NCI-H2029 treated with DMSO at 0.1 percent for 48 hours (cell line): ENCODE measurements at places on chromosomes 12 and 14.

GRCh38 chr12:12612358-12612757 is 682 bp downstream of the CREBL2 start:
- DNase-seq: peak; percentile 50

DNA sequence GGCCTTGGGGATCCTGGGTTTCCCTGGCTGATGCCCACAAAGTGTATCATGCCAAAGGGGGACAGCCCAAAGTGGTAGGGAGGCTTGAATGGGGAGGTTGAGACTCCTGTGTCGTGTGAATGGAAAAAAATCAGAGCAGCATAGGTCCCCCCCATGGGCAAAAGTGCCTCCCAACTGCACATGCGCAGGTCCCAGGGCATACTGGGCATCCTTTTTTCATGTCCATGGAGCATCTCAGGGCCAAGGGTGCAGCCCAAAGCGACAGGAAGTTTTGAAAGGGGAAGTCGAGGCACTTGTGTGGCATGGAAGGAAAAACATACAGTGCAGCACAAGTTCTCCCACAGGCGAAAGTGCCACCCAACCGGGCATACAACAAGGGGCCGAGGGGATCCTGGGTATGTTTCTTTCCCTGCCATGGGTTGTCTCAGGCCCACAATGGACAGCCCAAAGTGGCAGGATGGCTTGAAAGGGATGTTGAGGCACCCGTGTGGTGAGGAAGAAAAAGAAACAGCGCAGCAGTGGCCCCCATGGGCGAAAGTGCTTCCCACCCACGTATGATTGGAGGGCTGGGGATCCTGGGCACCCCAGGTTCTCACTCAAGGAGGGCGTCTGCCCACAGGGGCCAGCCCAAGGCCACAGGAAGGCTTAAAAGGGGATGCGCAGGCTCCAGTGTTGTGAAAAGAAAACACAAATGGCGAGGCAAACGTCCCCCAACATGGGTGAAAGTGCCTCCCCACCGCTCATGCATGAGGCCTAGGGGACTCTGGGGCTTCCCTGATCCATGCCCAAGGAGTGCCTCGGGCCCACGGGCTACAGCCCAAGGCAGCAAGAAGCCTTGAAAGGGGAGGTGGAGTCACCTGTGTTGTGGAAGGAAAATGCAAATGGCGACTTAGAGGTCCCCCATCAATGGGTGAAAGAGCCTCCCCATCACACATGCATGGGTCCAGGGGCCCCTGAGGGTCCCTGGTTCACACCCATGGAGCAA is 573.7 kb downstream of the ALG10 start:
- no peak for DNase-seq

DNA sequence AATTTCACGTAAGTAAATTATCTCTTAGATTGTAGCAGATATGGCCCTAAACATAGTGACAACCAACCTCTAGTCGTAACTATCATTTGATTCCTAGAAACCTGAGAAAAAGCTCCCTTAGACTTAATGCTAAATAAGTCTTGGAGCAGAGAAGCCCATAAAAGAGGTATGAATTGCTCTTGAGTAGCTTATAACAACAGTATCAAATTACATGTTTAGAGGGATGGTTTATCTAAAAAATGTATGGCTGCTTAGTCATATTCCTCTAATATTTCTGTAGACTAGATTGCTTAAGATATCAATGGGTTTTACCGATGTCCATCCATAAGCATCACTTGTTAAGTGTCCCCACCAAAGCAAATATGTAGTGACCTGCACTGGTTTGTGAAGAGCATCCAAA is 259.7 kb downstream of the NELL2 start:
- no peak for DNase-seq

GRCh38 chr12:67786086-67786485 is 137.5 kb downstream of the DYRK2 start:
- DNase-seq: no peak

- no peak for DNase-seq
These were observed 36.9 kb downstream of the MAPK1IP1L start for GRCh38 chr14:55088356-55088755.

GRCh38 chr14:79265366-79265946 is 945.8 kb downstream of the DIO2 start:
- no peak for DNase-seq

DNA sequence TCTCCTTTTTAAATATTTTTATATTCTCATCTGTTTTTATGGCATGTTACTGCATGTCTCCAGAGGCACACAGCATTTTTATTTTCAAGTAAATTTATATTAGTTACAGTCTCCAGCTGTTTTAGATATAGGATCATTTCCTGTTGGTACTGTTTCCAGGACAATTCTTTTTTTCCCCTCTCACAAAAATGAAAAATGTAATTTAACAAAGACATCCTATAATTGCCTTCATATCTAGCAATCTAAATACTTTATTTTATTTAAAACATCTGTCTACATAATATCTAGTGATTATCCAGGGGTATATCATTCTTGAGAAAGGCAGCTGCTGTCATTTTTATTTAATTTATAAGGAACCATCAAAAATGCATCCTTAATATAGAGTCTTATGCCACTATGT is 272.4 kb upstream of the NPAS3 start:
- DNase-seq: no peak

DNA sequence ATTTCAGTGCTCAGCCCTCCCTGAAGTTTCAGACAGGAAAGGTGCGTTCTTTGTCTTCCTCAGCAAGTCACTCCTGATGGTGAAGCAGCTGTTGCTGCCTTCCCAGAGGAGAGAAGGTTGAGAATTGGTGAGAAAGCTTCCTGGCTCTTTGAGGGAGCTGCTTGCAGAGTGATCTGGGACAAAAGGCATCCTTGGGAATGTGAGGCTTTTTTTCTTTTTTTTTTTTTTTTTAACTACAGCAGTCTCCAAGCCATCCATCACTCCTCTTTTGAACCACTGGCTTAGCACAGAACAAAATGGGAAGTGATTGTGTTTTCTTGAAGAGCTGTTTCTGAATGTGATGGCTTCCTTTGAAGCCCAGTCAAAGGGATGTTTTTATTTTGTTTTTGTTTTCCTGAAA is 120.4 kb upstream of the LRIG3 start:
- DNase-seq: no peak

DNA sequence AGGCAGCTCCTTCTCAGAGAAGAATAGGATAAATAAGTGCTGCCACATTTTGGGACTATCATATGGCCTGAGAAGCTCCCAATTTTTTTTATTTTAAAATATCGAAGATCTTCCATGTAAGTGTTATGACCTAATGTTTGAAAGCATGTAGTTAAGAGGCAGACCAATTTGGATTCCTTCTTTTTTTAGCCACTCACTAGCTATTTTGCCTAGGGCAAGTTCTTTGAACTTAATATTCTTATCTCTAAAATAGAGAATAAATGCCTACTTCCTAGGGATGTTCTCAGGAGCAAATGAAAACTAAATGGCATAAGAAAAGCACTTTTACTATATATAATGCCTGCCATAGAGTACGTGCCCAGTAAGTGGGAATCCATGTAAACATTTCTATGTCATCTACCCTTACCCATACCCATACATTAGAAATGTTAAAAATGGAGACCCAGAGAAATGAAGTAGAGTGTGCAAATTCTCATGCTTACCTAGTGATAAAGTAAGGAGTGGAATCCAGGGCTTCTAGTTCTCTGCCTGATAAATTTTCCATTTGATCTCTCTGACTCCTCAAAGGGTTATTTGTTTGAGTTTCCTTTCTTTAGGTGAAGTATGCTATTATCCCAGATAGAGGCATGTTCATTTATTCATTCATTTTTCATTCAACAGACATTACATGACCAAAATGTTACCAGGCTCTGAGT is 148.3 kb downstream of the TGFB3 start:
- DNase-seq: no peak

DNA sequence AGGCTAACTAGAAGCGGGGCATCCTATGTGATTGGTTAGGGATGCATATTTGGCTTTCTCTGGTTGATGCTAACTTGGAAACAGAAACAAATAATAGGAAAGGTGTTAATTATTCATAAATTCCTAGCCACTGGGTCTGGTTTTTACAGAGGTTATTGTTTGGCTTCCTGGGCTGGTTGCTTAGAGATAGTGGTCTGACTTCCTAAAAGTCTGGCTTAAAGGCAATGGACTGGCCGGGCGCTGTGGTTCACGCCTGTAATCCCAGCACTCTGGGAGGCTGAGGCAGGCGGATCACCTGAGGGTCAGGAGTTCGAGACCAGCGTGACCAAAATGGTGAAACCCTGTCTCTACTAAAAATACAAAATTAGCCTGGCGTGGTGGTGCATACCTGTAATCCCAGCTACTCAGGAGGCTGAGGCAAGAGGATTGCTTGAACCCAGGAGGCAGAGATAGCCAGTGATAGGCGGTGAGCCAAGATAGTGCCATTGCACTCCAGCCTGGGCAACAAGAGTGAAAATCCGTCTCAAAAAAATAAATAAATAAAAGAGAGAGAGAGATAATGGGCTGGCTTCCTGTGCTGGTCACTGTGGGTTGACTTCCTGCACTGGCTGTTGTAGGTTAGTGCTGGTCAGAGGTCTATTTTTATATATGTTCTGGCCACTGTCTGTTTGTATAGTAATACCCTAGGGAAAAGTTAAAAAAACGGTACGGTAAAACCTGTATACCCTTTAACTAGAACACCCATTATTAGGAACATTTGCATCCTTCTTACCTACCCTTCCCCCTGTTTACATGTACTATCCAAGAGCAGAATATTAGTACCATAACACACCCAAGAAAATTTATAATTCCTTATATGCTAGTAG is 24.1 kb downstream of the OR6S1 start:
- DNase-seq: no peak

- no peak for DNase-seq
These were observed 14.4 kb downstream of the OXA1L start for GRCh38 chr14:22780941-22781300.

DNA sequence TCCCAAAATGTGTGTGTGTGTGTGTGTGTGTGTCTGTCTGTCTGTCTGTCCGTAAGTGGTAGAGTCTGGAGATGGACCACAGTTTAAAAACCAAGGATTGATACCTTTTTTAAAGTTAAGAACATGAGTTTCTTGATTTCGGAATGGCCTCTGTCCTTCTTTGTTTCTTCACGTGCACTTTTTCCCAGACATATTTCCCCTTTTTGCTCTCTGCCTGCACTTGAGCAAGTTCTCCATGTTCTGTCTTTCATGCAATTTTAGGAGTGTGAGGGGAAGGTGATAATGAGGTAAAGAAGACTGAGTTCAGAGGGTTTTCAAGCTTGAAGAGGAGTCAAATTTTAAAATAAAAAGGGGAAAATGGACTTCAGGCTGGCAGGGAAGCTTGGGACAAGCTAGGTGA is 12.7 kb downstream of the OLR1 start:
- no peak for DNase-seq

DNA sequence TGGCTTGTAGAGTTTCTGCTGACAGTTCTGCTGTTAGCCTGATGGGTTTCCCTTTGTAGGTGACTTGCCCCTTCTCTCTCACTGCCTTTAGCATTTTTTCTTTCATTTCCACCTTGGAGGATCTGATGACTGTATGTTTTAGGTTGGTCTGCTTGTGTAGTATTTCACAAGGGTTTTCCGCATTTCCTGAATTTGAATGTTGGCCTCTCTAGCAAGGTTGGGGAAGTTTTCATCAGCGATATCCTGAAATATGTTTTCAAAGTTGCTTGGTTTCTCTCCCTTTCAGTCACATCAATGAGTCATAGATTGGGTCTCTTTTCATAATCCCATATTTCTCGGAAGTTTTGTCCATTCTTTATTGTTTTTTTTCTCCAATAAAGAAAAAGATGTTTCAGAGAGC is 11.4 kb downstream of the NOPCHAP1 start:
- DNase-seq: no peak

- DNase-seq: no peak
These were observed 482.8 kb downstream of the MED13L start for GRCh38 chr12:115794659-115795081.

- peak; percentile 34 for DNase-seq
These were observed 229.4 kb downstream of the ERC1 start for GRCh38 chr12:1220127-1221092.

DNA sequence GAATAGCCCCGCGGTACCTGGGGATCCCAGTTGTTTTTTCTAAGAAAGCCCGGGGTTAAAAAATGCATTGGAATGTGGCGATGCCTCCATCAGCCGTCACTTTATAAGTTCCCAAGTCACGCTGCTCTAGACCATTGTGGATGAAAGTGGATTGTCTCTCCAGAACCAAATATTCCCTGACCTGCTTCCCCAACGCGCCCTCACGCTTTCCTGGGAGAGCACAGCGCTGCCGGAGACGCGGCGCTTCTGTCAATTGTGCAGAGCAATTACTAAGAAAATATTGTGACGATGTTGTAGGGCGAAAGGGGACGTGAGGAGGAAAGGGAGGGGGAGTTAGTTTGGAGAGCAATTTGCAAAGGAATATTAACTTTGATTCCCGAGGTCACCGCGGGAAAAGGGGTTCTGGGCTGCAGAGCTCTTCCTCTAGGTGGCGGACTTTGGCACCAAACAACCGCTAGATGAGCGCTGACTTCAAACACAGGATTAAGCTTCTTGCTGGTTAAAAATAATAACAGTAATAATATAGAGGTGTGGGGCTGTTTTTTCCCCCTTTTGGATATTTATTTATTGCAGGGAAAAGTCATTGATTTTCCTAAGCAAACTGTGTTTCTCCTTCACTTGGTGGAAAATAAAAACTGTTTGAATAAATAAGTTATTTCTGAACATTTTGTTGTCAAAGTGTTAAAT is 9.6 kb upstream of the FOXG1 start:
- no peak for DNase-seq

GRCh38 chr14:96268431-96269358 is 12.7 kb downstream of the BDKRB1 start:
- DNase-seq: no peak

- DNase-seq: no peak
These were observed 16.4 kb upstream of the NCOR2 start for GRCh38 chr12:124583854-124584253.

GRCh38 chr14:39034481-39035296 is 68.3 kb downstream of the SEC23A start:
- DNase-seq: no peak

GRCh38 chr12:53924521-53925405 is 13.9 kb upstream of the HOXC13 start:
- DNase-seq: no peak

DNA sequence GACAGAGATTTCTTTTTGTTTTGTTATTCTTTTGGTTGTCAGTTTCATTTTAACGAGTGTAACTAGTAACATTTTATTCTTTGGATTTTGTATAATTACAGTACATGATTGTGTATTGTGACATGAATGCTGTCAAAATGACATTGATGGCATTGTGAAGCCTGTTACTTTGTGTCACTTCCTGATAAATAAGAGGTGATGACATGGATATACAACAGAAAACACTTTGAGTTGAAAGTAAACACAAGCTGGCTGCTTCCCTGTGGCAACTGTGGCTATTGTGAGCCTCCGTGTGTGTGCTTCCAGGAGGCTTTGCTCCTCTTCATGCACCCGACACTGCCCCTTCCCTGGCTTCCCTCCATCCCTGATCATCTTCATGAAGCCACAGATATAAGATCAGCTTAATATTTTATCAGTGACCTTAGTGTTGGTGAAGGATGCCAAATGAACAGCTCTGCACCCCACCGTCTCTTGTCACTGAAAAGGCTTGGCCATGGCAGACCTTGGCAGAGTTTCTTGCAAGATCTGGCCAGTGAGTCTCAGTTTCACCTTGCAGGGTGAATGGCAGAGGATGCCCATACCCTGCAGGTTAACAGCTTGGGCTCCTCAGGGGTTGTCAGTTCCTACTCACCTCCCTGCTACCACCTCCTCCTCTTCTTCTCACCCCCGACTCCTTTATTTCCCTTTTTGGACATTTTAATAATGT is 191.9 kb downstream of the EPS8 start:
- DNase-seq: peak; percentile 30
